ENCODE measurements at places on chromosomes 7 and 10.

GRCh38 chr7:134129856-134130523 lies 2.9 kb downstream of the LRGUK start:
- DNase-seq: no peak

DNA sequence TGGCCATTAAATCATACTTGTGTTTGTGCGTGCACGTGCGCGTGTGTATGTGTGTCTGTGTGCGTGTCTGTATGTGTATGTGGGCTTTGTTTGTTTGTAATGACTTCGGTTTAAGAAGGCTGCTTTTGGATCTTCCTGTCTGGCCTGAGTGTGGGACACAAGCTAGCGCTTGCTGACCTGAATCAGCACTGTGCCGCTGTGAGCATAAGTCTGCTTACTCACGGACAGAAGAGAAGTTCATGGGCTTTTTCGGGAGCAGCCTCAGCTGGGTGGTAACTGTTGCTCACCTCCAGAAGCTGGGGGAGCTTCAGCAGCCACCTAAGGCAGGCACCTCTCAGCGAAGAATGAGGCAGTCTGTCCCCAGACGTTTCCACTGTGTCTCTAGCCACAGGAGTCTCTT lies 56.1 kb upstream of the TRUB1 start:
- no peak for DNase-seq

GRCh38 chr10:77715536-77715935 lies 77.9 kb upstream of the KCNMA1 start:
- no peak for DNase-seq

- no peak for DNase-seq
Measured at GRCh38 chr7:79137942-79138341, 315.5 kb downstream of the MAGI2 start.

DNA sequence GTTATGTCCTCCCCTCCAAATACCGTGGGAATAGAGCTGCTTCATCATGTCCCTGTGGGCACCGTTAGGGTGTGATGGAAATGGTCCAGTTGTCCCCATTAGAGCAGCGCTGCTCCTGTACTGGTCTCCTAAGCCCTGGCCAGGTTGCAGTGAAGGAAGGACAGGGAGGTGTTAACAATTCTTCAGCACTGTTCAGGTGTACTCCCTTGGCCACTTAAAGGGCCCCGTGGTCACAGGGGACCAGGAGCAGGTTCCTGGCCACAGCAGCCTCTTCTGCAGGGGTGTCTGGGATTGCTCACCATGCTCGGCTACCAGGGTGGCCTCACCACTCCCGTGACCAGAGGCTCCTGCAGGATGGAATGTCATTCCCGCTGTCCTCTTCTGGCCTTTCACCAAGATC lies 65.8 kb downstream of the MINDY4 start:
- DNase-seq: no peak

GRCh38 chr7:12092499-12093130 lies 118.5 kb upstream of the TMEM106B start:
- no peak for DNase-seq

DNA sequence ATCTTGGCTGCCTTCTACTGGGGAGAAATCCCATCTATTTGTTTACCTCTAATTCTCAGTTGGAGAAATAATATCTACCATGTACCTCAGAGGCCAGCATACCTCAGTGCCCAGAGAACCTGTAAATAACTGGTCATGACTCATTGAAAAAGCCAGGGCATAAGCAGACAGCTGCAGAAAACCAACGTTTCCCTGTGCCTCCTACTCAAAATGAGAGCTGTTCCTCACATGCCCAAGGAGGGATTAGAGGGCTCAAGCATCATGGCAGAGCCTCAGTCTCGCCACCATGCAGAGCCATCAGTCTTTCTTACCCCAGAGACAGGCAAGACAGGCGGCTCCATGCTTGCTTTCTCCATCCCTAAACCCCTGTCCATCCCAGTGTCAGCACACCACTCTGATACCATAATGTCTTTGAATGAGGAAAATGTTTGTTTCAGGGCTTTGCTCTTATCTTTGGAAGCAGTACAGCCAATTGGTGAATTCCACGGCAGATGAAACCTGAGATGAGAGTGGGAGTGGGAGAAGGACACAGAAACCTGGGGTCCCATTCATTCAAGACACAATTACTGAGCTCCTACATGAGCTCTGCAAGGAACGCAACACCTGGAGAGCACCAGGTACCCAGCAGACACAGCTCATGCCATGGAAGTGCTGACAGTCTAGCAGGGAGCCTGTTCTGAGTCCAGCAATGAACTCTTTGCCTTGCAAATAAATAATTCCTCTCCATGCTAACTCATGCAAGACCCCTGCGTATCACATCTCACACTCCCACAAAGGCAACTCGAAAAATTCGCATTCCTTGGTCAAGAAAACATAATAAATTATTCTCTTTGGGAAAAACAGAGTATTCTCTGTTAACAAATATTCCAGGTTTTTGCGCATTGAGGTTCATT lies 21.1 kb downstream of the PON1 start:
- DNase-seq: no peak

DNA sequence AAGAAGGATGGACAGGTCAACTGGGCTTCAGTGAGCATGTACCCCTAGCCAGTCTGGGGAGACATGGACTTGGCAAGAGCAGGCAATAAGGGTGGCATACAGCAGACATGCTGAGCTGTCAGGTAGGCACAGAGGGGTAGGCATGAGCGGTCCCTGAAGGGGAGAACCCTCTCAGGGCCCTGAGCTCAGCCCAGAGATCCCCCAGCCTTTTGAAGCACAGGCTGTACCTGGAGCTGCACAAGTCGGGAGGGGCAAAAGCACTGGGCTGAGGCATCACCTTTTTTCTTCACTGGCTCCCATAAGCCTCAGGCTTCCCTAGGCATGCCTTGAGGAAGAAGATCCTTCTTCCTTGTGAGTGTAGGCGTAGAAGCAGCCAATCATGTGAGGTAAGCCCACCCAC lies 42.3 kb downstream of the ZNF727 start:
- no peak for DNase-seq

DNA sequence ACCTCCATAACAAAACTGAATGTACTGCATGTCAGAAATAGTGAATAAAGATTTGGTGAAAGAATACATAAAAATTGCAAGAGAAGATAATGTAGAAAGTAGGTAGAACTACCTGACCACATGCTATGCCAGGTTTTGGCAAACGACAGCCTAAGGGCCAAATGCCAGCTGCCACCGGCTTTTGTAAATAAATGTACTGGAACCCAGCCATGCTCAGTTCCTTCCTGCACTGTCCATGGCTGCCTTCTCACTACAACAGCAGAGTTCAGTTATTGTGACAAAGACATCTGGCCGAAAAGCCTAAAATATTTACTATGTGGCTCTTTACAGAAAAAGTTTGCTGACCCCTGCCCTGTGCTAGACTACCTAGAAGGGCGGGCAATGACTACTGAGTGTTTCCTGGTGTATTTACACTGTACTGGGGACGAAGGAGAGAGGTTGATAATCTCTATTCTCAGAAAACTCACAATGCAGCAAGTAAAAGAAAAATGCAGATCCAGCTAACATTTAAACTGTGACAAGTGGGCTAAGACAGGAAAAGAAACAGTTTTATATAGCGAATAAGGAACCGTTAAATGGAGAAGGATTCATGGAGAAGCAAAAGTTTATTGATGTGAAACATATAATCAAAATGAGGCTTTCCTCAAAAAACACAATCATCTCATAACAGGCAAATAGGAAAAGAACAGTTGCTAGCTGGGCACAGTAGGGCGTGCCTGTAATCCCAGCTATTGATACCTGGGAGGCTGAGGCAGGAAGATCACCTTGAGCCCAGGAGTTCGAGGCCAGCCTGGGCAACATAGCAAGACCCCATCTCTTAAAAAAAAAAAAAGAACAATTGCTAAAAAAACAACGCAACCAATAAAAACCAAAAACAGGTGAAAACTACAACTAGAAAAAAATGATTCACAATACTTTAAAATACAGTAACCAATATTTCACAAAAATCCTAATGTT lies 13.7 kb downstream of the KIN start:
- peak; percentile 50 for DNase-seq

GRCh38 chr10:17227367-17228090 lies 512 bp upstream of the VIM start:
- no peak for DNase-seq

DNA sequence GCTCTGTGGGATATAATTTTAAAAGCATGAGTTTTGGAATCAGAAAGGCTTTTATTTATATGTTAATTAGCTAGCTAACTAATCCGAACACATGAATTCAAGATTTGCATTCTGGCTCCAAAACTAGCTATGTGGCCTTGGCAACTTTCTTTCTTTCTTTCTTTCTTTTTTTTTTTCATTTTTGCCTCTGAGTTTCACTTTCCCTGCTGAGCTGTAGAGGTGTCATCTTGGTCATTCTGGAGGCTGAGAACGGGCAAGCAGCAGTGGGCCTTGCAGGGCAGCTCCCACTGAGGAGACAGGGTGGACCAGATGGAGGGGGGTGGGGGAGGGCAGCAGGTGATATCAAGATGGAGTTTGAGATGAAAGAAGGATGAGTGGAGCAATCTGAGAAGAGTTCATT lies 24.8 kb upstream of the SFMBT2 start:
- no peak for DNase-seq

GRCh38 chr10:98367604-98368451 lies 47.2 kb downstream of the PYROXD2 start:
- DNase-seq: no peak

- DNase-seq: no peak
Measured at GRCh38 chr7:145643981-145644380, 472.6 kb upstream of the CNTNAP2 start.

- no peak for DNase-seq
Measured at GRCh38 chr7:101378751-101379174, 16.1 kb downstream of the COL26A1 start.

DNA sequence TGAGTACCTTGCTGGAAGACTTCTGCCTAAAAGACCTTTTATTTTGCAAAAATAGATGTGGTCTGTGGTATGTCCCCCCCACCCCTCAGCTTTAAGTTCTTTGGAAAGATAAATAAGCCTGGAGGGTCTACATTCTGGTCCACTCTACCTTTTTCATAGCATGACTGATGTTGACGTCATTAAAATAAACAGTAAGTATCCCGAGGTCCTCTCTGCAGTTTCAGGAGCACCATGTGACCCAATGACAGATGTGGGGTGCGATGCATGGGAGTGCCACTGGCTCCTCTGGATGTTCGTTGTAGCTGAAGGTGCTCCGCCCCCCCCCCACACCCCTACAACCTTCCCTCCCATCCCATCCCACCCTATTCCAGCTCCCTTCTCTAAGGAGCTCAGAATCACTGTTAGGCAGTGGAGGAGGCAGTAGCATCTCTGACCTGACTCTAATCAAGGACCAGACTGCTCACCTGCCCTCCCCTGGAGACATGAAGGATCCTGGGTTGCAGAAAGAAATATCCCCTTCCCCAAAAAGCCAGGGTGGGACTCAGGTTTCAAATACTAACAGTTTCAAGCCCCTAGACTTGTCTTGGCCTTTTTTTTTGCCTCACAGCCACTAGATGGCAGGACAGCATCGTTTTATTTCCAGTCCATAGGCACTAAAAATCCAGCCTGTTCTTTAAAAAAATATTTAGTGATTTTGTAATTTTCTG lies 25.1 kb downstream of the CASP7 start:
- DNase-seq: no peak

All from SHP77 (cell line).